ENCODE measurements at places on chromosomes 4 and X.

DNA sequence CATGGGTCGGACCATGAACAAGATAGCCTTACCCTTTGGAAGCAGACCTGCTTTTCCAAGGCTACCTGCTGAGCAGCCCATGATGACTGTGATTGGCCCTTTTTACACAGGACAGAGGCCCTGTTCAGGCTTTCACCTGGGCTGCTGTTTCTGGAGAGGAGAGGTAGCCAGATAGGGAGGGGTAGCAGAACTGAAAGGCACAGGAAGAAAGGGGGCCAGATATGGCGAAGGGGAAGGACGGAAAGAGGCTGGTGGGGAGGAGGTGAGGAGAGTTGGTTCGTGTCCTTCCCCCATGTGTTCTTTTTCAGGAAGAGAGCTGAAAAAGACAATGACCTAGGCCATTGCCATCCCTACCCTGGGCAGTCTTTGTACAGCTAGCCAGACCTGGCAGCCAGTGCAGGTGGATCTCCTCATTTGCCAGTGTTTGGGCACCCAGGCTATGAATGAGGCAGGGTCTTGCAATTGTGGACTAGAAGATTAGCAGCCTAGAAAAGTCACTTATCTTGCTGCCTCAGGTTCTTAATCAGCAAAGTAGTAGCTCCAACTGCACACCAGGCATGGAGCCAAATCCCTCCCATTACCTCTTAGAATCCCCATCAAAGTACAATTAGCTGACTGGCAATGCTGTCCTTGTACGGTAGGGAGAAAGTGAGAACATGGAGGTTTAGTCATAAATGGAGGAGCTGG lies 139.6 kb downstream of the AMMECR1 start:
- DNase-seq: no peak

DNA sequence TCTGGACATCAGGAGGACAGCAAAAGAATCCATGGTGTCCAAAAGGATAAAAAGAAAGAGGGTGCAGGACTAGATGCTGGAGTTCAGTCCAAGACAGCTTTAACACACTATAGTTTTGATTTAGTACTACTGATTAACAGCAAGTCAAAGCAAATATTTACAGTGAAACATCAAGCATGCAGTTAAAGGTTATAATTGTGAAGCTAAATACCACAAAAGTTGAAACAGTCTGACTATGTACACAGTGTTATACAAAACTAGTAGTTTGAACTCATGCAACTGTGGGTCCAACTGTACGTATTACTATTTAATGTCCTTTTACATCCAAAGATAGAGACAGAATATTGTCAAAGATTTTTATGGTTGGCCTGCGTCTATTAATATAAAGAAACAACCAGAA lies 57.6 kb downstream of the CHIC2 start:
- DNase-seq: no peak

GRCh38 chrX:7218321-7219152 lies 70.6 kb upstream of the PUDP start:
- no peak for DNase-seq

DNA sequence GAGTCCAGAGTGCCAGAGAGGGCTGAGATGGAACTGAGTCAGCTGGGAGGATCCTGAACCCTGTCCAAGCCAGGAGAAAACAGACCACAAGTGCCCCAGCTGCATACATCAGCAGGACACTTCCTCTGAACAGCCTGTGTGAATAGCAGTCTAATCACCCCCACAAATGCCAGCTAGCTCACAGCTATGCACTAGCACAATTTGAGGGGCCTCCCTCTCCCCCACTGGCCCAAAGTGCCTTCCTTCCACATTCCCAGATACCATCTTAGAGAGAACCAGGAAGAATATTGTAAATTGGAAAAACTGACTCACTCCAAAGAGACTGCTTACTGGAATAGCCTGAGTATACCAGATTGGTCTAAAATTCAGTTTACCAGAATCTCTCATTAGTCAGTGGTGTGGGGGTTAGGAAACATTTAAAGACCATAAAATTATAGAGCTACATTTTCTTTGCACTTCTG lies 292.6 kb upstream of the KLF3 start:
- peak; percentile 93 for DNase-seq

GRCh38 chr4:94934201-94934600 lies 176.4 kb downstream of the BMPR1B start:
- no peak for DNase-seq

DNA sequence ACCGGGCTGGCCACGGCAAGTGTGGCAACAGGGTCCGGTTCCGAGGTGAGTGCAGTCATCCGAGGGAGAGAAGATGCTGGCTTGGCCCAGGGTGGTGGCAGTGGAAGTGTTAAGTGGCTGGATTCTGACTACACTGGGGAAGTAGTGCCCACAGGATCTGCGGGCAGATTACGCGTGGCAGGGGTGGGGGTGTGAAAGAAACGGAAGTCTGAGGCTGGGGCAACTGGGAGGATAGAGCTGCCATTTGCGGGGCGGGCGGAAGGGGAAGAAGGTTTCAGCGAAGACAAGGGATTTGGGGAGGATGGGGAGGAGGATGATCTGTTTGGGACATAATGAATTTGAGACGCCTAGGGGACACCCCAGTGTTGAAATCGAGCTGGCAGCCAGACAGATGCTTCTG lies 5.3 kb downstream of the RS1 start:
- DNase-seq: no peak

GRCh38 chr4:27759611-27760575 lies 899.3 kb downstream of the STIM2 start:
- no peak for DNase-seq

DNA sequence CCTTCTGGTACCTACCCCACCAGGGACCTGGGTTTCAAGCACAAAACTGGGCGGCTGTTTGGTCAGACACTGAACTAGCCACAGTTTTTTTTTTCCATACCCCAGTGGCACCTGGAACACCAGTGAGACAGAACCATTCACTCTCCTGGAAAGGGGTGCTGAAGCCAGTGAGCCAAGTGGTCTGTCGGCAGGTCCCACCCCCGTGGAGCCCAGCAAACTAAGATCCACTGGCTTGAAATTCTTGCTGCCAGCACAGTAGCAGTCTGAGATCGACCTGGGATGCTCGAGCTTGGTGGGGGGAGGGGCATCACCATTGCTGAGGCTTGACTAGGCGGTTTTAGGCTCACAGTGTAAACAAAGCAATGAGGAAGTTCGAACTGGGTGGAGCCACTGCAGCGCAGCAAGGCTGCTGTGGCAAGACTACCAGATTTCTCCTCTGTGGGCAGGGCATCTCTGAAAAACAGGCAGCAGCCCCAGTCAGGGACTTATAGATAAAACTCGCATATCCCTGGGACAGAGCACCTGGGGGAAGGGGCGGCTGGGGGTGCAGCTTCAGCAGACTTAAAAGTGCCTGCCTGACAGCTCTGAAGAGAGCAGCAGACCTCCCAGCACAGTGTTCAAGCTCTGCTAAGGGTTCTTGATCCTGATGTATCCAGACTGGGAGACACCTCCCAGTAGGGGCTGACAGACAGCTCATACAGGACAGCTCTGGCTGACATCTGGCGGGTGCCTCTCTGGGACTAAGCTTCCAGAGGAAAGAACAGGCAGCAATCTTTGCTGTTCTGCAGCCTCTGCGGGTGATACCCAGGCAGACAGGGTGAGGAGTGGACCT lies 223.0 kb downstream of the COX18 start:
- DNase-seq: peak; percentile 27

- DNase-seq: peak; percentile 22
Measured at GRCh38 chr4:144646523-144647094, 653 bp downstream of the HHIP start.

DNA sequence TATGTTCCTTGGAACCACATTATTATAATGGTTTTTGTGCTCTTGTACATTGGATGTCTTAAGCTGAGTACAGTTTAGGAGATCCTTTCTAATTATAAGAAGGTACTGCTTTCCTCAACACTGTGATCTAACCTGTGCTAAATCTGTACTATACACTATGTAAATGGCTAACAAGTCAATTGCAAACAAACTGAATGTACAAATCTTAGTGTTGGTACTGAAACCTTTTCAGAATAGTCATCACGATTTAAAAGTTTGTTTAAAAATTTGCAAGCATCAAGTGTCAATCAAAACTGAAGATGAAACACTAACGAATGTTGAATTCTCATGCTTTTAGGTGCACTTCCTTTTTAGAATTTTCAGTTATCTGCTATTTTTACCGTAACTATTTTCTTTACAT lies 2090.4 kb upstream of the TENM3 start:
- no peak for DNase-seq

- no peak for DNase-seq
Measured at GRCh38 chrX:102154900-102155805, 624 bp downstream of the BEX5 start.

GRCh38 chrX:69503782-69504625 lies at the start of gene NALF2:
Gene NALF2, plus strand, starts transcription at chrX:69504326. Its CDS starts 957 bp downstream, at chrX:69505283.
- DNase-seq: peak; percentile 49

- DNase-seq: peak; percentile 62
Measured at GRCh38 chrX:122504026-122504425, 680.1 kb upstream of the GRIA3 start.

GRCh38 chrX:43505769-43506168 lies 150.3 kb upstream of the MAOA start:
- no peak for DNase-seq

GRCh38 chr4:152195888-152196287 lies 340.0 kb downstream of the FBXW7 start:
- no peak for DNase-seq

DNA sequence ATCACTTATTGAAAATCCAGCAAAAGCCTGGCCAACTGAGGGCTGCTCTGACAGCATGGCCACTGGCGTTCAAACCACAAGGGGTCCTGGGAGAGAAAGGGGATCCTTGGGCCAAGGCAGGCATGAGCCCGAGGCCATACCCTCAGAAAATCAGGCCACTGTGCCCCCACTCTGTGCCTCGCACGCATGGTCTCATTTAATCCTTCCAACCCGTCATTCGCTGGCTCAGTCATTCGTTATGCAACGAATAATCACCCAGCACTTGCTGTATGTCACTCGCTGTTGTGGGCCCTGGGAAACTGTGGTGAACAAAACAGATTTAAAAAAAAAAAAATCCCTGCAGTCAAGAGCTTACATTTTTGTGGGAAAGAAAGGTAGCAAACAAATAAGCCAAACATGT lies 112.7 kb downstream of the BCOR start:
- no peak for DNase-seq

DNA sequence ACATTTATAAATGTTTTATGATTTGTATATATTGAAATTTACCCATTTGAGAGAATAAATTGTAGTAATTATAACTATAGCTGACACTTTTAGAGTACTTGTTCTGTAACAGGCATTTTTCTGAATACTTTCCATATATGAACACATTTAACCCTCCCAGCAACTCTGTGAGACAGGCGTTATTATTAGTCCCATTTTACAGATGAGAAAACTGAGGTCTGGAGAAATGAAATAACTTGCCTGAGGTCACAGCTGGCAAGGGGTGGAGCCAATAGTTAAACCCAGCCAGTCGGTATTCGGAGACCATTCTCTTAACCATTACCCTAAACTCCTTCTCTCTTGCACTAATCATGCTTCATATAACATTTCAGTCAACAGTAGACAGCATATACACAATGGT lies 72.5 kb downstream of the LIMCH1 start:
- no peak for DNase-seq

DNA sequence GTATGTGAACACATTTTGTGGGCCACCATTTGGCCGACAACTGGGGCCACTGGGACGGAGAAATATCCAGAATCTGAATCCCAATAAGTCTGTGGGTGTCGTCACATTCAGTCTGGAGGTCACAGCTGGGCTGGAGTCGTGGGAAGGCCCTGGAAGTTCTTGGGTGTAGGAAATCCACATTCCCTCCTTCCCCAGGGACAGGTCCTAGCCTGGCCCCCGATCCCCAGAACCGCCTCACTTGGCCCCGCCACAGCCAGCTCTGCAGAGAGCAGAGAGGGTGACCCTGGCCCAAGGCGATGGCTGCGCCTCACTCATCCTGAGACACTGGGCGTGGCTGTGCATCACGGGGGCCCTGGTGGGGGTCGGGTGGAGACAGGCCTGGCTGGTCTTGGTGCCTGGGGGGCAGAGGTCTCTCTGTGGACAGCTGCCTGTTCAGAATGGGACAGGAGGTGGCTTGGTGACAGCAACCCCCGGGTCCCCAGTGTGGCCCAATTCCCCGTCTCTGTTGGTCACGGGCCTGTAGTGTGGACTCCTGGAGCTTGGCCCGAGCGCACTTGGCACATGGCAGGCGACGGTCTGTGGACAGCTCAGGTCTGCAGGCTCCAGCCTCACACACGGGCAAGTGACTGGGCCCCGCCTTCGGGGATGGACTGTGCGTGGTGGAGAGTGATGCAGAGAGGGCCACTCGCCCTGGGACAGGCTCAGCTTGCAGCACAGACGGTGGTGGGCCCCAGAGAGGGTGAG lies 16.4 kb downstream of the DOK7 start:
- no peak for DNase-seq

- DNase-seq: peak; percentile 58
Measured at GRCh38 chrX:68710870-68711576, 63.6 kb downstream of the STARD8 start.

- DNase-seq: no peak
Measured at GRCh38 chrX:147788641-147789350, 122.9 kb upstream of the FMR1 start.

- no peak for DNase-seq
Measured at GRCh38 chrX:51862920-51863319, 30.5 kb upstream of the MAGED1 start.

DNA sequence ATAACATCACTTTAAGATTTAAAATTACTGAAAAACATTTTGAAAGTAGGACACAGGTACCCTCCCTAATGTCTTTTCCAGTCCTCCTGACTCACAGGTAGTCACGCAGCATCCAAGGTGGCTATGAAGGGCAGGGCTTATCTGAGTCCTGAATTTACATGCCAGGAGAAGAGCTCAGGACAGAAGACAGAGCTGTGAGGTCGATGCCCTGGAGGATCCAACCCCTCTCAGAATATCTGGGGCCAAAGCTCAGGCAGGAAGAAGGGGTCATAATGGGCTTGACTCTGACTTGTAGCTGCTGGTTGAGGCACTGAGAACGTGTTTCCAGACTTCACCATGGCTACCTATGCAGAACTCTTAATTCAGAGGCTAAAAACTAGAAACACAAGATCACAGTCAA lies 177.5 kb downstream of the AASDH start:
- DNase-seq: no peak

DNA sequence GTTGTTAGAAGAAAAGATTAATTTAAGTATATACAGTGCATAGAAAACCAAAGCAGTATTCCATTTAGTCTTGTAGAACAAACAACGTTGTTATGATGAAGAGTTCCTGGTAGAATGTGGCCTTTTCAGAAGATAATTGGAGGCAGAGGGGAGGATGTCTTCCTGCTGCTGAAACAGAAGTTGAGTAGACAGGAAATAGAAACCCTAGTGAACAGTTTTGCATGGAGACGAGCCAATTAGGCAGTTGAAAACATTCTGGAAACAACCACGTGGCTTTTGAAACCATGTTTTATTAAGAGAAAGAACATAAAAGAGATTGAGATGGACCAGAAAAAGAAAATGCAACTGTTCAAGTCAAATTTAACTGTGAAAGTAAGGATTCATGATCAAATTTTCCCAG lies 325.2 kb downstream of the CAMK2D start:
- peak; percentile 90 for DNase-seq

- no peak for DNase-seq
Measured at GRCh38 chr4:8045909-8046308, 106.2 kb upstream of the AFAP1 start.

- DNase-seq: peak; percentile 65
Measured at GRCh38 chr4:23034731-23035130, 342.0 kb downstream of the GBA3 start.

- no peak for DNase-seq
Measured at GRCh38 chr4:158827543-158827981, 58.7 kb downstream of the FNIP2 start.
